ENCODE measurements at places on chromosomes 2 and 18.

DNA sequence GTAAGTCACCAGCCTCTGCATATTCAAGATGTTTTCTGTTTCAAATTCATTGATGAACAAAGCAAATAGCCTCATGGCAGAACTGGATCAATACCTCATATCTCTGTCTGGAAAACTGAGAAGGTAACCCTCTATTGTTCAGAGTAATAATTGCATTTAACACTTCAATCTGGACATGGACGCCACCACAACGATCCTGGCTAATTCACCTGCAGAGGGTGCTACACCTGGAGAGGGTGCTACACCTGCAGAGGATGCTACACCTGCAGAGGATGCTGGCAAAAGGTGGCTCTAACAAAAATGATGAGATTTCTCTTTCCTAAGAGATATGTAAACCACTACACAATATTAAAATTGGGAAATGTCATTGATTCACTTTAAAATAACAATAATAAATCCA lies 183.1 kb upstream of the HNRNPA3 start:
- no peaks in the 10 kb centered on the region for H3K4me1 ChIP-seq
- DNase-seq = no peak
- H3K36me3 ChIP-seq = no peaks in the 10 kb centered on the region
- no peak overlapping the region for H3K27ac ChIP-seq
- no peak overlapping the region for H3K4me3 ChIP-seq

- H3K4me1 ChIP-seq = peaks cover 3% of the 10 kb centered on the region
- H3K36me3 ChIP-seq = no peaks in the 10 kb centered on the region
- DNase-seq = no peak
- H3K27ac ChIP-seq = no peak overlapping the region
- peaks cover 31% of the 10 kb centered on the region for H3K27me3 ChIP-seq
Measured at GRCh38 chr2:100820523-100821254, 750 bp downstream of the NPAS2 start.

DNA sequence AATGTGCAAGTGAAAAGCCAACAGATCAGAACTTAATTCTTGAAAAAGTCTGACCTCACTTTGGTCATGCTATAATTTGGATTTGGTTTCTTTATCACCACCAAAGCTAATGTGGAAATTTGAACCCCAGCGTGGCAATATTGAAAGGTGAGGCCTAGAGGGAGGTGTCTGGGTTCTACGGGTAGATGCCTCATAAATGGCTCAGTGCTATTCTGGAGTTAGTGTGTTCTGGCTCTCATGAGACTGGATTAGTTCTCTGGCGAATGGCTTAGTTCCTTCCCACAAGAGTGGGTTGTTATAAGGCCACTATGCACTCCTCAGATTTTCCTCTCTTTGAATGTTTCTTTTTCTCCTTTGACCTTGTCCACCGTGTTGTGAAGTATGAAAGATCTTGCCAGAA lies 22.3 kb downstream of the ORC4 start:
- no peak overlapping the region for H3K4me3 ChIP-seq
- H3K27ac ChIP-seq = no peak overlapping the region
- DNase-seq = no peak
- H3K4me1 ChIP-seq = peaks cover 11% of the 10 kb centered on the region
- no peaks in the 10 kb centered on the region for H3K27me3 ChIP-seq

DNA sequence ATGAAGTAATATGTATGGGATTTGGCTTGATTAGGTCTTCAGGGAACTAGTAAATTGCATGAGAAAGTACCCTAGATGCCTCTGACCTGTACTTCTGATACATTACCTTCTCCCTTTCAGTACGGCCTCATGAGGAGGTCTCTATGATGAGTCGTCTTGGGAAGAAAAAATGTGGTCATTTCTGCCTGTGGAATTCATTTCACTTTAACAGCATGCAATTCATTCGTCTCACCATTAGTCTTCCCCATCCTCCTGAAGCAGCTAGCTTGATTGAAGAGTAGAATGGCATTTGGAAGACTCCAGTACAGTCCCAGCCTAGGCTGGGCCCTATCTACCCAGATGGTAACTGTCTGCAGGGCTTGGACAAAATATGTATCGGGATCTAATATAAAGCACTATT lies 52.2 kb downstream of the TMX3 start:
- no peak overlapping the region for H3K27ac ChIP-seq
- H3K27me3 ChIP-seq = no peaks in the 10 kb centered on the region
- H3K36me3 ChIP-seq = no peaks in the 10 kb centered on the region
- no peak for DNase-seq
- no peak overlapping the region for H3K4me3 ChIP-seq

GRCh38 chr2:226795281-226796011 lies 4.2 kb downstream of the IRS1 start:
- peaks cover 14% of the 10 kb centered on the region for H3K4me1 ChIP-seq
- no peak overlapping the region for H3K4me3 ChIP-seq
- H3K27ac ChIP-seq = no peak overlapping the region
- no peaks in the 10 kb centered on the region for H3K27me3 ChIP-seq
- no peak for DNase-seq
- no peaks in the 10 kb centered on the region for H3K36me3 ChIP-seq

GRCh38 chr18:78875016-78875777 lies 104.4 kb upstream of the SALL3 start:
- H3K4me3 ChIP-seq = no peak overlapping the region
- H3K4me1 ChIP-seq = no peaks in the 10 kb centered on the region
- H3K27ac ChIP-seq = no peak overlapping the region
- DNase-seq = no peak
- no peaks in the 10 kb centered on the region for H3K36me3 ChIP-seq

DNA sequence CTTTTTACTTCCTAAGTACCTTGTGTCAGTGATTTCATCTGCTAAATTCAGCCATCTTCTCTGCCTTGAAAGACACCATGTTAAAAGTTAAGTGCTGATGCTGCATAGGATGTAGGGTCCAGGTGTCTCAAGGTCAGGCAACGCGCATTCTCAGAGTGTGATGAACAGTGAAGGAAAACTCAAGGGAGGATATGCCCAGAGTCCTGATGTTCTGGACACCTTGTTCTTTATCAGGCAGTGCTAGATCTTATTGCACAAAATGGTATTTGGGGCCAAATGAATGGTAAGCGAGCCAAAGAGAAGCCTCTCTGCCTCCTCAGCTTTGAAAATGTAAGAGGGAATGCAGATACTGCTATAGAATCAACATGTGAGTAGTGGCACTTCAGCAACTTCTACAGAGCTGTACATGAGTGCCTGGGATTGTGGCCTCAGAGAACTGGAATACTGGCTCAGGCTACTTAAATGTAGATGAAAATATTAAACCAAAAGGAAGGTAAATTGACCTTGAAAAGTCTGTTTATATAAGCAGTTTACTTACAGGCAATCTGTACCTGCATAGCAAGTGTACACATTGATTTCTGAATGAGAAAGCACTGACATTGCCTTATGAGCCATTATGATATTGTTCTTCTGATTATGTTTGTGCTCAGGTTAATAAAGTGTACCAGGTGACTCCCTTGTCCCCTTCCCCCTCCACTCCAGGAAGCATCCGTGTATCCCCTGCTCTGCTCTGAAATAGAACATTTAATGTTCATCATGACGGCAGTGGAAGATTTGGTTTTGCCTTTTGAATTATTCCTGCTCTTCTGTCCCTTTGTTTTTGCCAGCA lies 86.7 kb upstream of the RANBP2 start:
- H3K36me3 ChIP-seq = no peaks in the 10 kb centered on the region
- DNase-seq = no peak
- H3K27me3 ChIP-seq = no peaks in the 10 kb centered on the region
- peaks cover 26% of the 10 kb centered on the region for H3K4me1 ChIP-seq
- H3K4me3 ChIP-seq = no peak overlapping the region
- peak overlapping the region; percentile 18 for H3K27ac ChIP-seq

DNA sequence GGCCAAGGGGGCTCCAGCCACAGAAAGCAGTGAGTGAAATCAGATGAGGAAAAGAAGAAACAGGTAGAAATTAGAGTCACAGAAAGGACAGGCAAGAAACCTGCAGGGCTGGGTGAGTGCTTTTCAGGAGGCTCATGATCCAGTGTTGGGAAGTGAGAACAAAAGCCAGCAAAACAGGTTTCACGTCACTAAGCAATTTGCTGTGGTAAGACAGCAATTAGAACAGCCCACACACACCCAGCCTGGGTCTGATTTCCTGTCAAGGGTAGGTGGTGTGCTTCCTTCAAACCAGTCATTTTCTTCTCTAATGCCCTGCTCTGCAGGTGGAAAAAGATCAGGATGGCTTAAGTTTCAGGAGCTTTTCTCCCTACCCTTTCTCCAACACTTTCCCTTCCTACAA lies 52.9 kb upstream of the XDH start:
- H3K4me1 ChIP-seq = no peaks in the 10 kb centered on the region
- peaks cover under 1% of the 10 kb centered on the region for H3K27me3 ChIP-seq
- no peak overlapping the region for H3K27ac ChIP-seq
- DNase-seq = no peak
- H3K4me3 ChIP-seq = no peak overlapping the region

- H3K4me3 ChIP-seq = no peak overlapping the region
- no peak for DNase-seq
- H3K27me3 ChIP-seq = peaks cover 12% of the 10 kb centered on the region
- H3K36me3 ChIP-seq = no peaks in the 10 kb centered on the region
Measured at GRCh38 chr2:62568983-62569837, 63.2 kb upstream of the TMEM17 start.

DNA sequence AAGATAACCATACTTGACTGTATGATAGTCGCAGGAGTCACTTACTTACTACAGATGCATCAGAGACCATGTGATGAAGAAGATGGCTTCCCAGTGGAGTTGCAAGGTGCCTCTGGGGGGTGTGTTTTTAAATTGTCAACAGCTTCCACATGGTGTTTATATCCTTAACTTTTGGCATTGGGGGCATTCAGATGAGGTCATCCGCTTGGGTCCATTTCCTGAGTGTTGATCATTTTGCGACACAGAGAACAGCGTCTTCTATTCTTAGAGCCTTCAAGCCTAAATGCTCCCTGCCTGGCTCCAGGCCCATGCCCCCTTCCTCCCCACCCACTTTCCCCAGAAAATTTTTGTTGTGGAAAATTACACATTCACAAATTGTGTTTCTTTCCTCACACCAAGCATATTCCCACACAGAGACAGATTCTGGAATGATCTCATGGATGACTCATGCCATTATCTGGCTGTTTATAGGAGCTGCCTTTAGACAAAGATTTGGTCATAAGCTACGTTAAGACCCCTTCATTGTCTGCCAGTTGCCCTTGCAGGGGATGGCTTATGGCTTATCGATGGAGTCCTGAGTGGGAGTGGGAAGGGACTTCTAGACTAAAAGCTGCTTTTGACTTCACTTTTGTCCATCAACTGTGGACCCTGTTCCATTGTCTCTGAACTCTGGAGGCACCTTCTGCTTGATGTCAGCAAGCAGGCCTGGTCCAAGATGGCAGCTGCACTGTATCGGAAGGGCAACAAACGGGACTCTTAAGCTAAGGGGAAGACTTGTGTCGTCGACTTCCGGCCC lies 91.8 kb downstream of the CABLES1 start:
- H3K27ac ChIP-seq = peak overlapping the region; percentile 88
- no peak overlapping the region for H3K4me3 ChIP-seq
- no peak for DNase-seq
- H3K36me3 ChIP-seq = no peaks in the 10 kb centered on the region
- peaks cover 34% of the 10 kb centered on the region for H3K4me1 ChIP-seq

GRCh38 chr2:165594231-165594934 lies 124.9 kb downstream of the CSRNP3 start:
- H3K4me3 ChIP-seq = no peak overlapping the region
- H3K27me3 ChIP-seq = peaks cover 7% of the 10 kb centered on the region
- no peak for DNase-seq
- peaks cover 5% of the 10 kb centered on the region for H3K36me3 ChIP-seq
- peaks cover 8% of the 10 kb centered on the region for H3K4me1 ChIP-seq

GRCh38 chr2:203237346-203238238 lies 1.2 kb upstream of the CYP20A1 start:
- no peaks in the 10 kb centered on the region for H3K27me3 ChIP-seq
- no peak for DNase-seq
- H3K4me3 ChIP-seq = peak overlapping the region; percentile 97
- H3K27ac ChIP-seq = peak overlapping the region; percentile 97
- peaks cover 16% of the 10 kb centered on the region for H3K4me1 ChIP-seq
- peaks cover 8% of the 10 kb centered on the region for H3K36me3 ChIP-seq

DNA sequence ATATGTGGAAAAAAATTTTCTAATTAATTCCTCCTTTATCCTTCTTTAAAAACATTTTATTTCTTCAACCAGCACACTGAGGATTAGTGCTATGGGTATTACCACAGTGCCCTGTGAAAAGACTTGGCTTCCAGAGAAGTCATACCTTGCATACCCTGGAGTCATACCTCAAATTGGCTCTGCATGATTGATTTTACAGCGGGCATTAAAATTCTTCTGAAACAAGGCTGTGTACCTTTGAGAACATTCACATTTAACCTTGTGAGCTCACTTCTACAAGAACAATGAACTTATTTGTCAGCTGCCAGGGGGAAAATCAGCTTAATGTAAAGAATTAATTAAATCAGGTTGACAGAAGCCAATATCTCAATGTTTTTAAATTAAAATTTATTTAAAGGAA lies 44.6 kb downstream of the SLC35F5 start:
- no peak for DNase-seq
- no peak overlapping the region for H3K4me3 ChIP-seq
- no peaks in the 10 kb centered on the region for H3K27me3 ChIP-seq
- H3K27ac ChIP-seq = no peak overlapping the region

- no peaks in the 10 kb centered on the region for H3K27me3 ChIP-seq
- no peak for DNase-seq
- H3K4me1 ChIP-seq = no peaks in the 10 kb centered on the region
- no peaks in the 10 kb centered on the region for H3K36me3 ChIP-seq
Measured at GRCh38 chr18:60804415-60804814, 431.8 kb upstream of the MC4R start.

GRCh38 chr2:177767768-177768167 lies 304.8 kb downstream of the PDE11A start:
- no peak overlapping the region for H3K4me3 ChIP-seq
- peaks cover 4% of the 10 kb centered on the region for H3K4me1 ChIP-seq
- peaks cover 2% of the 10 kb centered on the region for H3K27me3 ChIP-seq
- H3K36me3 ChIP-seq = no peaks in the 10 kb centered on the region

DNA sequence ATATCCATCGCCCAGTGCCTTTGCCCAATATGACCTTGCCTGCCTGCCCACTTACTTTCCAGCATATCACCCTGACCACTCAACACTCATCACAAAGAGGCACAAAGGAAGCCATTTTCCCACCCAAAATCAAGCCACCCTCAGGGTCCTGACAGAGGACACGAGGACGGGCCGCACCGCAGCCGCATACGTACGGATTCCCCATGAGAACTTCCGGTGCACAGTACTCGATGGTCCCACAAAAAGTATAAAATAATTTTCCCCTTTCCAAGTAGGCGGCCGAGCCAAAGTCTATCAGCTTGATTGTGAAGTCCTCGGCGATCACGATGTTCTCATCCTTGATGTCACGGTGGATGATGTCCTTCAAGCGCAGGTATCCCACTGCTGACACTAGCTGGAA lies 10.0 kb upstream of the MTERF4 start:
- H3K27ac ChIP-seq = peak overlapping the region; percentile 98
- peak overlapping the region; percentile 52 for H3K4me3 ChIP-seq
- DNase-seq = no peak
- H3K36me3 ChIP-seq = peaks cover 32% of the 10 kb centered on the region
- peaks cover 49% of the 10 kb centered on the region for H3K4me1 ChIP-seq
- H3K27me3 ChIP-seq = no peaks in the 10 kb centered on the region

GRCh38 chr2:69514406-69514805 lies 77.2 kb upstream of the NFU1 start:
- H3K27me3 ChIP-seq = no peaks in the 10 kb centered on the region
- no peak overlapping the region for H3K27ac ChIP-seq
- H3K4me1 ChIP-seq = no peaks in the 10 kb centered on the region
- no peak for DNase-seq
- peaks cover 6% of the 10 kb centered on the region for H3K36me3 ChIP-seq

Measured in memory B cell (primary cell).